GM03348 (cell line): ENCODE measurements at places on chromosomes 7 and 10.

- peak; percentile 35 for DNase-seq
Measured at GRCh38 chr7:79789584-79790345, 336.3 kb upstream of the MAGI2 start.

- no peak for DNase-seq
Measured at GRCh38 chr10:65762311-65762710, 1163.5 kb upstream of the LRRTM3 start.

GRCh38 chr7:85750454-85750949 is 563.6 kb upstream of the SEMA3D start:
- peak; percentile 35 for DNase-seq

DNA sequence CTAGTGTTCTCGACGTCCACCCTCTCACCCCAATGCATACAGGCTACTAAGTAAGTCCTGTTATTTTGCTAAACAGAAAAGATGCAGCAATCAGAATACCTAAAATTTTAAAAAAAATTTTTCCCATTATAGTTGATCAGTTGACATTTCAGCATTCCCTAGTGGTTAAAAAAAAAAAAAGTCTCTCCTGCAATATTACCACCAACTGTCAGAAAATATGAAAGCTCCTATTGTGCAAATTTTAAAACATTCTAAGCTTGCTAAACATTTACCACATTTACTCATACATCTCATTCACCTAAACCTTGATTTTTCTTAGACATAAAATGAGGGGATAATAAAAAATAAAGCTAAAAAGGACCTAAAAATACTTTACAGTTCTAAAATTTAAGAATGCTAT is 165.6 kb downstream of the AVL9 start:
- no peak for DNase-seq

DNA sequence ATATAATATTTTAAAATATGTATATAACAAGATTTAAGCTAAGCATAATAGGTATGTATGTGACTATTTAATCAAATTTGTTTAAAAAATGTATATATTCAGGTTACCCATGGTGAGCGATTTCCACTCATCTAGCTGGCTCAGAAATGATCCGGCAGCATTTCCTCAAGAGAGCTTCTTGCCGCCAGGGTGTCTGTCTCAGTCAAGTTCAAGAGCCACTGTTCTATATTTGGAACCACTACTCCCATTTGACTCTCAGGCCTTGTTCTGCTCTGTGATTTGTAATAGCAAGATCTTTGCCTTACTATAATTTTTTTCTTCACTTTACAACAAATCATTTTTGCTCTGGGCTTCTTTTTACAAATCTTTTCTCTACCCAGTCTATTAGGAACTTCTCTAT is 48.7 kb upstream of the CNTNAP2 start:
- DNase-seq = no peak

GRCh38 chr7:131202451-131202850 is 125.2 kb upstream of the MKLN1 start:
- DNase-seq = no peak
